ENCODE measurements at places on chromosomes 5 and 9. TPM values are rescaled to one million over a fixed set of nuclear protein-coding genes. Genes with fewer than 3 reads are reported as not detected.

SH3GL2 gene
- total RNA-seq: 0.42 TPM

CLIC3 gene
- total RNA-seq: not detected

UNC5A gene
- total RNA-seq: 1.4 TPM

DNA sequence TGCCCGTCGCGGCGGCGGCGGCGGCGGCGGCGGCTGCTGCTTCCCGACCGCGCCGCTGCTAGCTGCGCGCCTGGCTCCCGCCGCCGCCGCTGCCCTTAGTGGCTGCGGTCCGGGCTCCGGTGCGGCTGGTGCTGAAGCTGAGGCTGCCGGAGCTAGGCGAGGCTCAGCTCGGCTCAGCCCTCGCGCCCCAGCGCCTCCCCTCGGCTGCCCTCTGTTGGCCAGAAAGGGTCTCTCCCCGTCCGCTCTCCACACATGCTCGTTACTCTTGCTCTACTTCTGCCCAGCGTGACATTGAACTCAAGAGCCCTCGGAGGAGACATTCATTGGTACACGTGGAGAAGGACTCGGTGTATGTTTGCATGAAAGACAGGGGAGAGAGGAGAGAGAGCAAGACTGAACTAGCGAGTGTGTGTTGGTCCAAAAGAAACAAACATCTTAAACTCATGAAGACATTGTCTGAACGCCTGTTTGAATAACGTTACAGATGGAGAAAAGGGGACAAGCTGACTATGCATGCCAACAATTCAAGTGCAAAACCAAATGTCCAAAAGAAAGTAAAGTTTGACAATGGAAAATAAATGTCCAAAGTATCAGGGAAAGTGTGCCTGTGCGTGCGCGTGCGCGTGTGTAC, at the start of gene HCN1:
HCN1 (minus strand) TSS at position 175 of the 631 bp plus-strand sequence.
- DNase-seq: peak; percentile 96

Data from cardiac muscle cell (in vitro differentiated cells and primary cell).